ENCODE measurements at places on chromosomes 13 and 19.

DNA sequence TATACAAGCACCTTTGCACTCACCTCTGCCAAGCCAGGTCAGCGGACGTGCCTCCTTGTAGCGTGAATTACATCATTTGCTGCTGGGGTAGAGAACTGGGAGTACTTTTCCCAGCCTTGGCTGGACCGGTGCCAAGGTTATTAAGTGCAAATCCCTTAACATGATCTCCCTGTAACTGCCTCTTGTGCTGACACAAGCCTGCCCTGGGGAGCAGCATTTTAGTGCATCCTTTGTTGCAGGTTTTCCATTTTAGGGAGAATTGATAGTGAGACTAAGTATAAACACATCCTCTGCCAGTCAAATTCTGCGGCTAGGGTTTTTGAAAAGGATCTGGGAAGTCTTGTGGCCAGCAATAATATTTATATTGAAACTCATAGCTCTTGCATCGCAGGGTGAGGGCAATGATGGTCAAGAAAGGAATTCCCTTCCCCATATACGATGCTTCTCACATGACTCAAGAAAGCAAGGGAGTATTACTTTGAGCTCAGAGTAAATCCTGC lies 32.7 kb upstream of the DCLK1 start:
- peak; percentile 83 for DNase-seq

GRCh38 chr13:79710376-79710775 lies 229.4 kb downstream of the NDFIP2 start:
- DNase-seq = no peak

GRCh38 chr13:37616131-37616530 lies 17.6 kb upstream of the POSTN start:
- no peak for DNase-seq

DNA sequence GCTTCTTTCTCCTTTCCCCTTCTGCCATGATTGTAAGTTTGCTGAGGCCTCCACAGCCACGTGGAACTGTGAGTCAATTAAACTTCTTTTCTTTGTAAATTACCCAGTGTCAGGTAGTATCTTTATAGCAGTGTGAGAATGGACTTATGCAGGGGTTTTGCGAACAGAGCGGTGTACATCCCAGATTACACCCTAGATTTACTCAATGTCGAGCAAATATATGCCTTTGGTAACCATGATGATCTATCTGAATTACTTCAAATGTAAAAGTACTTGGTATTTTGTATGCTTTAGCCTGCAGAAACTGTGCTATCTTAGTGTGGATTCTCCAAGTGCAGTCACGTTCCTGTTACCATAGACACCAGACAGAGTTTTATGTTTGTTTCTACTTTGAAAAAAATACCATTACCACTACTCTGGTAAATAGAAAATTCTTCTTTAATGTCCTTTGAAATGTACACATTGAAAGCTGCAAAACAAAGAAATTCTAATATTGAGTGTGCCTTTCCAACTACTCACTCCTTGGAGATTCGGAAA lies 510.4 kb upstream of the ARGLU1 start:
- DNase-seq = no peak

DNA sequence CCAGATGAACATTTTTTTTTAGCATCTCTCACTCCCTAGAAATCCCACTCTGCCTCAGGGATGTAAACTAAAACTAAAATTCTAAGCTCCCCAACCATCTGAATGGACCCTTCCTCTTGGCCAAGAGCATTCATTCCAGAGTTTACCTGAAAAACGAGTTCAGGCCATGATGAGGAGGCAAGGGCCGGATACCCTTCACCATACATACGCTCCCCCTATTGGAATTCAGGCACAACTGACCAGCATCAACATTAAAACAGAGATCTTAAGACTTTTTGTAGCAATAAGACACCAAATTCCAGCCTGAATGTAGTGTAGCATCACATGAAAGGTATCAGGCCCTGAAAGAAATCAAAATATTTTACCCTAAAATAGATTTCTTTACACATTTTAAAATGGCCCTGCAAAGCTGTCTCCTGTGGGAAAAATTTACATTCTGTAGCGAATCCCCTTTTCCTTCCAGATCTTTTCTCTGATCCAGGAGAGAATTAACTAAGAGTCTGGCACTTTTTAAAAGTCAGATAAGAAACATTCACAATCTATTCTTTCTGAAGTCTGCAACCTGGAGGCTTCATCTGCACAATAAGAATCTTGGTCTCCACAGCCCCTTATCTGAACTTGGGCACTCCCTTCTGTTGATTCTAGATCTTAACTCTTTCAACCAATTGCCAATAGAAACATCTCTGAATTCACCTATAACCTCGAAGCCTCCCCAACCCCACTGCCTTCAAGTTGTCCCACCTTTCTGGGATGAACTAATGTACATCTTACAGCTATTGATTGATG lies 888.5 kb downstream of the UQCRFS1 start:
- no peak for DNase-seq

DNA sequence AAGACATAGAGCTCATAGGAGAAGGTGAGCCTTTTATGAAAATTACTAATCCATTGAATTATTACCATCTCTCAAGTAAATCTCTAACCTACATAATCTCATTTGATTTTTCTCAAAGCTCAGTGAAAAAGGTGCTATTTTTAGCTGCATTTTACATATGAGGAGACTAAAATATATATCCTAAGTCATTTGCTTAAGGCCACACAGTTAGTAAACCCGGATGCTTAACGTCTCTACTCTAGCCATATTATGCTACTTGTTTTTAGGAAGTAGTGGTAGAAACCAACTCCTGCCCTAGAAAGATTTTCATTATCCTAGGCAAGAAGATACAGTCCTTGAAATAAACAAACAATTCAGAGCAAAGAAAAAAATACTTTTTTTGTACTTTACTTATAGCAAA lies 108.9 kb downstream of the RBM26 start:
- no peak for DNase-seq

GRCh38 chr13:48493066-48493765 lies 39.7 kb downstream of the RCBTB2 start:
- DNase-seq = no peak

DNA sequence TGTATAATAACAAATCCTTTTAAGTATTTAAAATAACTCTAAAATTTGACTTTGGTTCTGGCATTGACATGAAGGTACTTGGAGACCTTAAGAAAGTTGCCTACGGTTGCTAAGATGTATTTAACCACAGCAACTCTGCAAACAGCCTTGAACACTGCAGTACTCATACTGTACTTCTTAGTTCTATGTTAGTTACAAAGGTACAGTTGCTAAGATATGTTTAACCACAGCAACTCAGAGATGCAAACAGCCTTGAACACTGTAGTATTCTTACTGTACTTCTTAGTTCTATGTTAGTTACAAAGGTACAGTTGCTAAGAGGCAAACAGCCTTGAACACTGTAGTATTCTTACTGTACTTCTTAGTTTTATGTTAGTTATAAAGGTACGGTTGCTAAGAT lies 268.3 kb upstream of the MIR17HG start:
- DNase-seq = no peak

- no peak for DNase-seq
Measured at GRCh38 chr13:50285283-50285682, 270.0 kb downstream of the KCNRG start.

- DNase-seq = no peak
Measured at GRCh38 chr19:16581971-16582343, 9.7 kb upstream of the SLC35E1 start.

DNA sequence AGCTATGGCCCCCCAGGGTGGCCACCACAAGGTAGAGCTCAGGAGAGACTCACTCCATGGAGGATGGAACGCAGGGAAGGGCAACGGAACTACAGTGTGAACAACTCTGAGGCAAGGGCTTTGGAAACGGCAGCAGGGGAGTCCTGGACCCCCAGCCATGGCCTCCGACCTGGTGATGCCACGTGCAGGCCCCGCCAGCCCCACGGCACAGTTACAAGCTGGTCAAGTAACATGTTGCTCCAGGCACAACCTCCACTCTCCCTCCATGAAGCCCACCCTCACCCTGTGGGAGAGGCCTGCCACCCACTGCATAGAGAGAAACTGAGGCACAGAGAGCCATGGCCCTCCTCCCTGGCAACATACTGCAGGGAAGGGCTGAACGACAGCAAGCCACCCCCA lies 9.1 kb upstream of the CERS1 start:
- DNase-seq = no peak

DNA sequence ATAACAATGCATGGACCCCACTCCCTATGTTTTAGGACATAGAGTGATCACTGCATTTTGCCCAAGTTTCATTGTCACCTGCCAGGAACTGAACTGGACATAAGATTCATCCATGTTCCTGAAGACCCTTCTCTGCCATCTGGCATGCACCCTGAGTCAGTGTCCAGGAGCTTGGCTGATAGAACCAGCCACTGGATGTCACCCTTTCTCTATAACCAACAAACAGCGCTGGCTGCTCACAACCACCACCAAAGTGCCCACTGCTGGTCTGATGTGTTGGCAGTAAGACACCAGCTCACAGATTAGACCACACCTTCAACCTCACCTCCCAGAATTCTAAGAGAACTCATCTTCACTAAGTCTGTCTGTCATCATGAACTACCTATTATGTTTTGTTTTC lies 333.4 kb downstream of the ITGBL1 start:
- DNase-seq = peak; percentile 79

DNA sequence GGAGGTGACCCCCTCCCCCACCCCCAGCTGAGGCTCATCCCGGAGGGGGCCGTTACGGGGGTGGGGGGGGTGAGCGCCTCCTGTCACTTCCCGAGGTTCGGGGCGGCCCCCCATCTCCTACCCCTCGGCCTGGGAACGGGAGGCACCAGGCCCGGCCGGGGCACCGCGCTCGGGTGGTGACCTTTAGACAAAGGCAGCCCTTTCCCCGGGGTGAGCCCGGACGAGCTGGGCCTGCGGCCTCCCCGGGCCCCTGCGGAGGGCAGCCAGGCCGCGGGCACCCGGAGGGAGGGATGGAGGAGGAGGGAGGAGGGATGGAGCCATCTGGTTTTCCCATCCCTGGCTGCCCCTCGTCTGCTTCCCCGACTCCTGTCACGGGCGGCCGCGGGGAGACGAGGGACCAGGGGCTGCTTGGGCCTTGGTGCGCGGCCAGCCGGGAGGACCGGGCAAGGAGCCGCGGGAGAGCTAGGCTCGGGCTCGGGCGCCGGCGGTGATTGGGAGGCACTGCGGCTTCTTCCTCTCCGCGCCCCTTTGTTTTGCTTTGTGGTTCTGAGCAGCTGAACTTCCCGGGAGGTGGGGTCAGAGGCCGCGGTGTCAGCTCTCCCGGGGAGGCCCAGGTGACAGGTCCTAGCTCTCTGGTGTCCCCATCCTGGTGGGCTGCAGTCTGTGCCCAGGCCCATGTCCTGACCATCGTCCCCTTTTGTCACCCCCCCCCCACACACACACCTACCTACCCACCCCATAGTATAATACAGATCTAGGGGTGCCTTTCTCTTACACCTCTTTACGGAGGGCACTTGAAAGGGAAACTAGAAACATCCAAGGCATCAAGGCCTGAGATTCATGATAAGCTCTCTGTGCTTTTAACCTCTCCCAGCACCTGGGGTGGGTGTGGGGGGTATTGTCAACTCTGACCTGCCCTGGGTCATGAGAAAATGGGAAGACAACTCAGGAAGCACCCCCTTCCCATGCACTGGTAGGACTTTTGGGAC lies 1.3 kb downstream of the BICRA start:
- DNase-seq = no peak

DNA sequence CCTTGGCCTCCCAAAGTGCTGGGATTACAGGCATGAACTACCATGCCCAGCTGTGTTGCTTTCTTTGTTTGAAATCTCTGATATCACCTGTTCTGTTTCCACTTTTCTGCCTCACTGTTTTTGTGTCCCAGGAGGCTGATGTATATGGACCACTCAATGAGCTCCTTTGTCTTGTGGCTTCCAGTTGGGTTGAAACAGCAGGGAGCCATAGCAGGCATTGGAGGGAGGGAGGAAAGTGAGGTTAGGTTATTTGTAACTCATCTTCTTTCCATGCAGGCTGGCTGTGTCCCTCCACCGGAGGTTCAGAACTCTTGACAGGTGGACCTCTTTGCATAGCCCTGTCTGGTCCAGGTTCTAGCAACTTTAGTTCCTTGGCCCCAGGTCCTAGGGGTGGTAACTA lies 6.1 kb upstream of the CYP4F22 start:
- DNase-seq = no peak

- no peak for DNase-seq
Measured at GRCh38 chr19:40367577-40368434, 19.3 kb downstream of the PLD3 start.

- no peak for DNase-seq
Measured at GRCh38 chr13:112938680-112939079, 30.3 kb upstream of the MCF2L start.

DNA sequence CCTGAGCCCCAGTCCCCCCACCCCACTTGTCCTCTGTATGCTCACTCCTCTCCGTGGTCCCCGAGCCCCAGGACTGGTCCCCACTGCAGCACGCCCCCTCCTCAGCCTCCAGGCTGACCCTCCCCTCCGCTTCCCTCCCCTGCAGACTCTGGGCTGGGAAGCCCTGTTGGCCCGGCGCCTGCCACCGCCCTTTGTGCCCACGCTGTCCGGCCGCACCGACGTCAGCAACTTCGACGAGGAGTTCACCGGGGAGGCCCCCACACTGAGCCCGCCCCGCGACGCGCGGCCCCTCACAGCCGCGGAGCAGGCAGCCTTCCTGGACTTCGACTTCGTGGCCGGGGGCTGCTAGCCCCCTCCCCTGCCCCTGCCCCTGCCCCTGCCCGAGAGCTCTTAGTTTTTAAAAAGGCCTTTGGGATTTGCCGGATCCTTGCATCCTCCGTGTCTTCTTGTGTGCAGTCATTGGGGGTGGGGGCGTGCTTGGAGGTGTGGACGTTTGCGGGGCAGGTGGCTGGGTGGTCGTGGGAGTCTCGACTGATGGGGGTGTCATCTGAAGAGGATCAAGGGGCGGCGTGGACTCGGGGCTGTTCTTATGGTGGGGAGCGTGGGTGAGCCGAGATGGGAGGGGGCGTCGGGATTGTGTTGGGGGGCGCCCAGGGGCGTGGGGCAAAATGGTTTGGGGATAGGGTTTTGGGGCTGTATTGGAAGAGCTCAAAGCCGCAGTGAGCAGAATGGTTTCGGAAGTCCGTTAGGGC lies 3.5 kb downstream of the PTGER1 start:
- DNase-seq = no peak

GRCh38 chr13:99225078-99225477 lies 24.4 kb downstream of the UBAC2 start:
- DNase-seq = no peak

DNA sequence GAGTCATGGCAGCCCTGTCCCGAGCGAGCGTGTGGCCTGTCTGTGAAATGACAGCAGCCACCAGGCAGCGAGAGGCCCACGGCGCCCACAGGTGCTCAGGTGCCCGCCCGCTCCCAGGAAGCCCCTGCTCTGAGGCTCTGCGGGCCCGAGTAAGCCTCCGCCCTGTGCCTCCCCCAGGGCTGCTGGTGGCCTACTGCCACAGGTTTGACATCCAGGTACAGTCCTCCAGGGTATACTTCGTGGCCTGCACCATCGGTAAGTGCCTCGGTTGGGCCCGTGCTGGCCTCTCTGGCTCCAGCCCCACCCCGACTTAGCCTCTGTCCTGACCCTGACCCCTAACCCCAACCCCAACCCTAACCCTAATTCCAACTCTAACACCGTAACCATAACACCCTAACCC lies 15.0 kb upstream of the TMPRSS9 start:
- no peak for DNase-seq

DNA sequence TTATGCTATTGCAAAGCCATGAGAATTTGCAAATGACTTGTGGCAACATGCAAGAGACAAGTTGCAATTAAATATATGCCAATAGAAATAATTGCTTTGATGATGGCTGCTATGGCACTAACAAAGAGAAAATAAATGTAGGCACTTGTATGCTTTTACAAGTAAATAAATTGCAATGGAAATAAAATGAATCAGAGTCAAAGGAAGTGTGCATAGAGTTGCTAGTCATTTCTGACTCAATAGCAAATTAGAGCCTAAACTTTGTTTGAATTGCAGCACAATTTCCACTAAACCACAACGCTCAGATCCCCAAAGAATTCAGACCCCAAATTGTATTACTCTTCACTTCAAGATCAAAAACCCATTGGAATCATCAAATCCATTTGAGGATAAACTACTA lies 792.1 kb upstream of the ARGLU1 start:
- DNase-seq = no peak
